ENCODE measurements at places on chromosomes 7 and 10.

GRCh38 chr10:7412237-7412927, 1.5 kb upstream of the SFMBT2 start:
- peak; percentile 15 for DNase-seq

- DNase-seq: no peak
Measured at GRCh38 chr7:84372155-84372621, 177.6 kb upstream of the SEMA3A start.

DNA sequence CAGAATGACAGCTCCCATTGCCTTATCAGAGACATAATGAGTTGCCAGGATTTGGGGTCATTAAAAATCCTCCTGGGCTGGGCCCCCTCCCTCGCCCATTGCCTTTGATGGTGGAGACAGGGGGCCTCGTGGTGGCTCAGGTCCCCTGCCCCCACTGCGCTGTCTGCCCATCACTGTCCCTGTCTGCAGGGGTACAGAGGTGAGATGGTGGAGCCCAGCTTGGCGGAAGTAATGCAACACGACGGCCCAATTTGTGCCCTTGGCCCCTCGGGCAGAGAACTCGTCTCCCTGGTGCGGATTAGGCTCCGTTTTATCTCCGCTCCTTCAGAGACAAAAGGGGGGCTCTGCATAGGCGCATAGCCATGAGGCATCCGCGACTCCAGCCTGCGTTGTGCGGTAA, 152.4 kb upstream of the UNC5B start:
- no peak for DNase-seq

DNA sequence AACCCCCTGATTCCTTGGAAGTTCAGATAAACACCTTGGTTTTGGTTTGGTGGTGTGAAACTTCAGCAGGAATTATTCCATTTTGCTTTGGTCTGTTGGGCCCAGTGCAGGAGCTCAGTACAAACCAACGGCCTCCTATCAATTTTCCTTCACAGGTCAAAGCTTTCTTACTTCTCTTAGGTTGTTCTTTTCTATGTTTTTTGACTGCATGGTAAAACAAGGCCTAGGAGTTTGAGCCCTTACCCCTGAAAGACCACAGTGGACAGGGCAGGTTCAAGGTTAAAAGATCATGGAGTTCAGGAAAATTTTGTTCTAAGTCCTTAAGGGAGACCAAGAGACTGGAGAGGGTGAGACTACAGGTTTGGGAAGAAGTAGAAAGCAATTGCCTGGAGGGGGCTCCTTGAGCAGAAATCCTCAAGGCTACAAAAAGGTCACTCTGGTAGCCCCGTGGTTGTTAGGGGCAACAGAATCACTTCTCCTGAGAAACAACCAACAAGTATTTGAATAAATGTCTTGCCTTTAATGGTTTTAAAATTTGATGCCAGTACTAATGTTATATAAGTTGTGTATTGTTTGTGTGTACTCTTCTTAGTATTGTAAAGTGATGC, 40.9 kb upstream of the FHIP2A start:
- DNase-seq: no peak

DNA sequence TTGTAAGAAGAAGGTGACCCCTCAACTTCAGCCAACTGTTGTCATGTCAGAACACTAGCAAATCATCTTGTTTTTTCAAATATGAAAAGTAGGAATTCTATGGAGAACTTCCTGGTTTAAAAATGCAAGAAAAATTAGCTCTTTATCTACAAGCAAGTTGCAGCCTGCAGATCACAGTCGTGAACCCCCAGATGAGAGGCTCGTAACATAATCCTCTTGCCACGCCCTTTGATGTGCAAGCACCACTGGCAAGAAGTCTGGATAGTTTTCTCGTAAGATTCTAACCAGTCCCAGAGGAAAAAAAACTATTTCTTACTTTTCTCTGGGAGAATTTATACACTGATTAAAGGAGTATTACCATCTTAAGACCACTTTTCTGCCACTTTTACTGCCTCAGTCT, 132.3 kb downstream of the DPY19L1 start:
- DNase-seq: no peak

DNA sequence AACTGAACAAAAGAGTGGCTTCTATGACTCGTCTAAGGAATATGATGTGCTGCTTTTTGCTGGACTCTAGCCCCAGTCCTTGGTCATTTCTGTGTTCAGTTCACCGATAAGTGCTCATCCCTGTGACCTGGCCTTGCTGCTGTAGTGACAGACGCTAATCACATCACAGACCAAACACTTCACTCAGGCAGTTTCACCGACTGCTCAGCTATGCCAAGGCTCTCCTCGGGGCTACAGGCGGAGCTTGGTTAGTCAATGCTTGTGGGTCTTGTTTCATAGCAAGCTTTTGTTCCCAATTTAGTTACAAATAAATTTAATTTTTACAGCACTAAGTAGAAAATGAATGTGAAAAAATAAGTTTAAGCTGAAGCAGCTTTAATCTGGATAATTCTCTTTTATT, 190.8 kb upstream of the PRKCQ start:
- no peak for DNase-seq

DNA sequence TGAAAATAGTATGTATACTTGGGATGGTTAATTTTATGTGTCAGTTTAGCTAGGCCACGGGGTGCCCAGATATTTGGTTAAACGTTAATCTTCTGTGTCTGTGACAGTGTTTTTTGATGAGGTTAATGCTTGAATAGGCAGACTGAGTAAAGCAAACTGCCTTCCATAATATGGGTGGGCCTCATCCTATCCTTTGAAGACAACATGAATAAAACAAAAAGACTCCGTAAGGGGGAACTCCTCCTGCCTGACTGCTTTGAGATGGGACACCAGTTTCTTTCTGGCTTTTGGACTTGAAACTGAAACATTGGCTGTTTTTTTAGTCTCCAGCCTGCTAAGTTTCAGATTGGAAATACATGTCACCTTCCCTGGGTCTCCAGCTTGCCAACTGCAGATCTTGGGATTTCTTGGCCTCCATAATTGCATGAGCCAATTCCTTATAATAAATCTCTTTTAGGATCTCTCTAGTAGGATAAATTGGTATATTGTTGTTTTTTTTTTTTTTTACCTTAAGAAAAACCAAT, 59.9 kb upstream of the GLCCI1 start:
- no peak for DNase-seq

- DNase-seq: no peak
Measured at GRCh38 chr10:119742947-119743648, 17.2 kb downstream of the INPP5F start.
